CD4-positive, alpha-beta memory T cell (primary cell): ENCODE measurements at places on chromosomes 1 and 21. TPM values are rescaled to one million over a fixed set of nuclear protein-coding genes. Genes with fewer than 3 reads are reported as not detected.

DNA sequence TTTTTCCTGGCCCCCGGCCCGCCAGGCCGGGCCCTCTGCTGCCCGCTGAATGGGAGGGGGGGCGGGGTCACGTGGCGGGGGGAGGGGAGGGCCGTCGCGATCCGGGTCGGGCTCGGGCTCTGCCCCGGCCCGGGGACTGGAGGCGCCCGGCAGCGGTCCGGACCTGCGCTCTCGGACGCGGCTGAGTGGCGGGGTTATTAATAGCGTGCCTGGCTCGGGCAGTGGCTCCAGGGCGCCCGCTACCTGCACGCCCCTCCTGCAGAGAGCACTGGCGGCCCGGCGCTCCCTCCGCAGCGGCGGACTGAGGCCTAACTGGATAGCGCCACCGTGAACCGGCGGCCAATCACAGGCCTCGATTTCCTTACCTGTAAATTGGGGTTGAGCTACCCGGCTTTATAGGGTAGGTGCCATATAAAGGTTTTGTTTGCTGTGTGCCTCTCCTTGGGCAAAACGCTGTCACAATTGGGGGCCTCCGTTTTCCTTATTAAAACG lies 28.1 kb downstream of the AHDC1 start:
- no peak for DNase-seq
- H3K36me3 ChIP-seq: no peaks in the 10 kb centered on the region
- H3K4me1 ChIP-seq: no peaks in the 10 kb centered on the region
- no peak overlapping the region for H3K4me3 ChIP-seq

The FAM163A gene
- total RNA-seq: 0.11 TPM

The REN gene
- total RNA-seq: not detected

The FCRL6 gene
- total RNA-seq: 0.41 TPM

DNA sequence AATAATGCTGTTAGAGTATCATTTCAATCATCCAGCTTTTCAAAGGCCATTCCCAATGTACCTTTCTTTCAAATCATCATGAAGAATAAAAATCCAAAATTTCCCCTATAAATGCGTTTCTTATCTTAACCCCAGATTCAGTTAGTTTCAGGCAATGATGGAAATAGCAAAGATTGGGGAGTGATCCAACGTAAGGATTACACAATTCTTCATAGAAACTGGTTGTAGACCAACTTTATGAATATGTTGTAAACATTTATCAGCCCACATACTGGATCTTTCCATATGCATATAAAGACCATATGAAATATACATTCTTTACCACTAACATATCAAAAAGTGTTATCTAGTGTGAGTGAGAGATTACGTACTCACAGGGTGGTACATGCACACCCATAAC lies 92.7 kb downstream of the ZC3H11B start:
- H3K4me1 ChIP-seq: no peaks in the 10 kb centered on the region
- no peaks in the 10 kb centered on the region for H3K27me3 ChIP-seq
- DNase-seq: no peak

GRCh38 chr1:243256590-243256989 lies 749 bp downstream of the SDCCAG8 start:
- peak overlapping the region; percentile 87 for H3K27ac ChIP-seq
- DNase-seq: no peak
- H3K4me3 ChIP-seq: peak overlapping the region; percentile 85
- no peaks in the 10 kb centered on the region for H3K27me3 ChIP-seq

The CDKN2C gene
- total RNA-seq: 9.2 TPM

The TRIM63 gene
- not detected for total RNA-seq

DNA sequence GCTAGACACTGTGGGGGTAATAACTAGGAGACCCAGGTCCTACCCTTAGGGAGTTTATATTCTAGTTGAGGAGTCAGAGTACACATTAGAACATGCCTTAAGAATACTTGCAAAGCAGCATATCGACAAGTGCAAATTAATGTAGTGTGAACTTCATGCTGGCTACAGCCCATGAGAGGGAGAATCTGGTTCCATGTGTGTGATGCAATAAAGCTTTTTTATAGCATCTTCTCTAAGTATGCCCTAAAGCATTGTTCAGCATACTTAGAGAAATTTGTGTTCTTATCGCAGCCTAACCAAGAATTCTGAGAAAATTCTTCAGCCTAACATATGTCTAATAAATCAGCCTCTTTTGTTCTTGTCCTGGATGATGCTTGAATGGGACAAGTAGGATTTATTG lies 95.5 kb downstream of the SDCCAG8 start:
- peaks cover 15% of the 10 kb centered on the region for H3K4me1 ChIP-seq
- H3K27ac ChIP-seq: no peak overlapping the region
- H3K4me3 ChIP-seq: no peak overlapping the region
- H3K27me3 ChIP-seq: no peaks in the 10 kb centered on the region
- DNase-seq: no peak

GRCh38 chr1:226976276-226976977 lies 36.3 kb downstream of the COQ8A start:
- H3K36me3 ChIP-seq: peaks cover 6% of the 10 kb centered on the region
- no peak overlapping the region for H3K27ac ChIP-seq
- H3K4me3 ChIP-seq: no peak overlapping the region
- H3K27me3 ChIP-seq: no peaks in the 10 kb centered on the region

GRCh38 chr1:150976879-150977694 lies 2.5 kb upstream of the CERS2 start:
- H3K27ac ChIP-seq: peak overlapping the region; percentile 42
- no peak overlapping the region for H3K4me3 ChIP-seq
- H3K27me3 ChIP-seq: no peaks in the 10 kb centered on the region
- H3K4me1 ChIP-seq: peaks cover 56% of the 10 kb centered on the region

- H3K36me3 ChIP-seq: no peaks in the 10 kb centered on the region
- H3K27me3 ChIP-seq: no peaks in the 10 kb centered on the region
- H3K27ac ChIP-seq: no peak overlapping the region
- H3K4me1 ChIP-seq: no peaks in the 10 kb centered on the region
- H3K4me3 ChIP-seq: no peak overlapping the region
- DNase-seq: no peak
Observed at GRCh38 chr1:55316947-55317662, 101.9 kb upstream of the USP24 start.

DNA sequence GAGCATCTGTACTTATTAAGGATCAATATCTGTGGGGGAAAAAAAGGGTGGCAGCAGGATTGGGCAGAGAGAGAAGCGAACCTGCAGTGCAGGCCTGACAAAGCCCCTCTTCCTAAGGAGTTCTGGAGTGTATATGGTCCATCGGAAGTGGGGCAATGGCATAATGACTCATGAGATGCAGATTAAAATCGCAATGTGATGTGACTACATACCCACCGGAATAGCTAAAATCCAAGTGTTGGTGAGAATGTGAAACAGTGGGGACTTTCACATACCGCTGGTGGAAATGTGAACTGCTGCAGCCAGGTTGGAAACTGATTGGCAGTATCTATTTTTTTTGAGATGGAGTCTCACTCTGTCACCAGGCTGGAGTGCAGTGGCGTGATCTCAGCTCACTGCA lies 8.2 kb upstream of the CREG1 start:
- no peak for DNase-seq
- no peaks in the 10 kb centered on the region for H3K27me3 ChIP-seq
- H3K4me1 ChIP-seq: no peaks in the 10 kb centered on the region
- H3K36me3 ChIP-seq: no peaks in the 10 kb centered on the region

DNA sequence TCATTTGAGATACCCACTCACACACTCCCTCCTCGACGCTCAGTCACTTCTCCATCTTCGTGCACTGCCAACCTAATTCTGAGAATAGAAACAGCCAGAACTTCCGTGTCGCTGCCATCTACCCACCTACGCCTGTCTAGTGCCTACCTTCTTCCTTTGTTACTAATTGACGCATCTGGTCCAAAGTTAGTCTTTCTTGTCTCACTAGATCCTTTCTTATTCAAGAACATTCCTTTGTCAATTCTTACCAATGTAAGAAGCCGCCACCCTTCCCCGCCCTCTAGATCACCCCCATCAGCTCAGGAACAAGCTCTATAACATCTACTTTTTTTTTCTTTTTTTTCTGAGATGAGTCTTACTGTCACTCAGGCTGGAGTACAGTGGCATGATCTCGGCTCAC lies 3.7 kb downstream of the PADI6 start:
- peaks cover under 1% of the 10 kb centered on the region for H3K27me3 ChIP-seq
- no peak overlapping the region for H3K4me3 ChIP-seq
- DNase-seq: no peak
- H3K36me3 ChIP-seq: no peaks in the 10 kb centered on the region
- no peaks in the 10 kb centered on the region for H3K4me1 ChIP-seq

GRCh38 chr1:153883223-153883622 lies 39.5 kb downstream of the GATAD2B start:
- H3K27me3 ChIP-seq: no peaks in the 10 kb centered on the region
- no peak for DNase-seq
- no peak overlapping the region for H3K4me3 ChIP-seq
- H3K4me1 ChIP-seq: peaks cover 50% of the 10 kb centered on the region
- no peak overlapping the region for H3K27ac ChIP-seq
- no peaks in the 10 kb centered on the region for H3K36me3 ChIP-seq

- H3K4me1 ChIP-seq: peaks cover 82% of the 10 kb centered on the region
- H3K27ac ChIP-seq: peak overlapping the region; percentile 86
- peak; percentile 70 for DNase-seq
- H3K27me3 ChIP-seq: no peaks in the 10 kb centered on the region
Observed at GRCh38 chr1:1215080-1215676, 1.2 kb upstream of the TNFRSF4 start.

- no peaks in the 10 kb centered on the region for H3K4me1 ChIP-seq
- no peak for DNase-seq
Observed at GRCh38 chr1:67058761-67059160, 4.8 kb upstream of the SLC35D1 start.

GRCh38 chr1:214427871-214428277 lies 123.5 kb downstream of the PTPN14 start:
- H3K27ac ChIP-seq: no peak overlapping the region
- peak; percentile 73 for DNase-seq
- H3K4me1 ChIP-seq: peaks cover 21% of the 10 kb centered on the region
- no peaks in the 10 kb centered on the region for H3K27me3 ChIP-seq

GRCh38 chr1:230169454-230170152 lies 102.6 kb downstream of the GALNT2 start:
- H3K36me3 ChIP-seq: no peaks in the 10 kb centered on the region
- no peak overlapping the region for H3K27ac ChIP-seq
- H3K4me3 ChIP-seq: no peak overlapping the region
- H3K4me1 ChIP-seq: peaks cover 14% of the 10 kb centered on the region
- DNase-seq: no peak
- H3K27me3 ChIP-seq: no peaks in the 10 kb centered on the region

The AMY1B gene
- total RNA-seq: not detected

DNA sequence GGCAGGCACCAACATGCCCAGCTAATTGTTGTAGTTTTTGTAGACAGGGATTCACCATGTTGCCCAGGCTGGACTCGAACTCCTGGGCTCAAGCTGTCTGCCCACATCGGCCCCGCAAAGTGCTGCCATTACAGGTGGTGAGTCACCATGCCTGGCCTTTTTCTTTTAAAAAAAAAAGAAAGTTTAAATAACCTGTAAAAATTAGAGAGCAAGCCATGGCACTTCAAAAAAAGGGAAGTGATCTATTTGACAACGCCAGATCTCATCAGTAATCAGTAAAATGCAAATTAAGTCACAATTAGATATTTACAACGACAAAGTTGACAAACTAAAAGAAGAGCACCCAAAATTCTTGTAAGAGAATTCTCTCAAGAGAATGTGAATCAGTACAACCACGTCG lies 2.9 kb upstream of the RBBP5 start:
- no peak overlapping the region for H3K27ac ChIP-seq
- H3K4me3 ChIP-seq: no peak overlapping the region
- no peak for DNase-seq
- H3K27me3 ChIP-seq: no peaks in the 10 kb centered on the region
- peaks cover 23% of the 10 kb centered on the region for H3K4me1 ChIP-seq

DNA sequence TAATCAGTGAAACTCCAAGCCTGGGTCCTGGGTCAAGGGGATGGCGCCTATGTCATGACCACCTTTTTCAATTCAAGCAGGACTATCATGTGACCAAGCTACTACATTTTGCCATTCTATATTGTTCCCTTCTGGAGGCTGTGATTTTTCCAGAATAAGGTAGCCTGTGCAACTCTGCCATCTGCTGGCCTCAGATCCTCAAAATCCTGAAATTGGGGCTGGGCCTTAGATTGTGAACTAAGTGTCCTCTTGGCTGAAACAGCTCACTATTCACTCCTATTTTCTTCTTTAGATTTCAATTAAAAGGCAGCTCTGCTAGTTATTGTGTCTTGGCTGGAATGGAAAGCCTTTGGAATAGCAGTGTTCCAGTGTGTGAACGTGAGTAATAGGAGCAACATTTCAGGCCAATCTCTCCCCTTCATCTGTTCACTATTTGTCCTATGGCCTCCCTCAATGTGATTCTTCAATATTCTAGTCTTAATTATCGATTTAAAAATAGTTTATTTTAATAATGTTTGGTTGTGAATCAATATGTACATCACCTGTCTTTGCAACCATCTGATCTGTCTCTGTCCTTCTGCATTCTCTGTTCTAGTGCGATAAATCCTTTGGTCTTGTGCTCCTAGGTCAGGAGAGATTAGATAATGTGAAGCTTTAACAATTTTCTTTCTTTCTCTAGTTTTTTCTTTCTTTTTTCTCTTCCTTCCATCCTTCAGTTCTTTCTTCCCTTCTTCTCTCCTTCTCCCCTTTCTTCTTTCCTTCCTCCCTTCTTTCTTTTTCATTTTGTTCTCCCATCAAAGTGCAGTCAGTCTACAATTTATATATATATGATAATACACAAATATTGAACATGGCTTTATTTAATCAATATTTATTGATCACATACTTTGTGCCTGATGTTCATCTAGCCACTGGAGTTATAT lies 69.8 kb downstream of the CR1 start:
- H3K27me3 ChIP-seq: no peaks in the 10 kb centered on the region
- H3K36me3 ChIP-seq: no peaks in the 10 kb centered on the region

DNA sequence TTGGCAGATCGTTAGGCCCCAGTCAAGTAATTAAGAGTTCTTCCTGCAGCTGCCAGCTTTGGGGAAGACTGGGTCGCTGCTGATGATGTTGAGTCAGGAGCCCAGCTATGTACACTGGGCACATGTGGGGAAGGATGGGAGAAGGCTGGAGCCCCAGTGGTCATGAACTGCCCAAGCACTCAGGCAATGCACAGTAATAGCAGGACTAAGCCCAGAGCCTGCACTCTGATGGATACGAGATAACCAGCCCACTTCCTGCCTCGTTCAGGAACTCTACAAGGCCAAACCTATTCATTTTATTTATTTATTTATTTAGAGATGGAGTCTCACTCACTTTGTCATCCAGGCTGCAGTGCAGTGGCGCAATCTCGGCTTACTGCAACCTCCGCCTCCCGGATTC lies 81.1 kb upstream of the BTG3 start:
- no peak overlapping the region for H3K27ac ChIP-seq
- H3K27me3 ChIP-seq: no peaks in the 10 kb centered on the region
- H3K4me3 ChIP-seq: no peak overlapping the region
- DNase-seq: no peak
- H3K36me3 ChIP-seq: no peaks in the 10 kb centered on the region

The RUNX3 gene
- 112 TPM for total RNA-seq

DNA sequence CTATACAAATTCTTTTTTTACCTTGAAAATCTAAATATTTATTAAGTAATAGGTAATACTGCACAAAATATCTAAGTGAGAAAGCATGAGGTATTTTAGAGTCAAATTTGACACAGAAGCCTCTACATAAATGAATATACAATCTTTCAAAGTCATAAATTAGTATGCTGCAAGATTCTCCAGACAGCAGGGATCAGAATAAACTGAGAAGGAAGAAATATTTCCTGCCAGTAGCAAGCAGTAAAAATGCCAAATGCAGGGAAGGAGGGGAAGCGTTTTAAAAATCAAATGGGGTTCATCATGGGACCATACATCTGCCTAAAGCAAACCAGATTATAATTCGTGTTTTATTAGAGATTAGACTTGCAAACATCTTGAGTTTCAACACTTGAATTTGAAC lies 18.9 kb downstream of the COLGALT2 start:
- no peaks in the 10 kb centered on the region for H3K27me3 ChIP-seq
- DNase-seq: no peak
- H3K27ac ChIP-seq: no peak overlapping the region
- H3K4me1 ChIP-seq: no peaks in the 10 kb centered on the region

The SIPA1L2 gene
- 0.94 TPM for total RNA-seq
